Activated T-helper 2 cell treated with anti-CD3 and anti-CD28 coated beads, Interferon-gamma antibody, Interleukin-2, Interleukin-4, amounts not matched to agents 10 μg/mL and 5 μg/mL and 100 μg/mL, durations not matched to agents 14 hours and 24 hours and 36 hours (primary cell): ENCODE measurements at places on chromosomes 1 and 21. TPM values are rescaled to one million over a fixed set of nuclear protein-coding genes. Genes with fewer than 3 reads are reported as not detected.

GRCh38 chr1:53043271-53043670 is 18.7 kb upstream of the PODN start:
- DNase-seq, result no peak

- DNase-seq, result no peak
These were observed 256.9 kb upstream of the RAB4A start for GRCh38 chr1:229013981-229014380.

DNA sequence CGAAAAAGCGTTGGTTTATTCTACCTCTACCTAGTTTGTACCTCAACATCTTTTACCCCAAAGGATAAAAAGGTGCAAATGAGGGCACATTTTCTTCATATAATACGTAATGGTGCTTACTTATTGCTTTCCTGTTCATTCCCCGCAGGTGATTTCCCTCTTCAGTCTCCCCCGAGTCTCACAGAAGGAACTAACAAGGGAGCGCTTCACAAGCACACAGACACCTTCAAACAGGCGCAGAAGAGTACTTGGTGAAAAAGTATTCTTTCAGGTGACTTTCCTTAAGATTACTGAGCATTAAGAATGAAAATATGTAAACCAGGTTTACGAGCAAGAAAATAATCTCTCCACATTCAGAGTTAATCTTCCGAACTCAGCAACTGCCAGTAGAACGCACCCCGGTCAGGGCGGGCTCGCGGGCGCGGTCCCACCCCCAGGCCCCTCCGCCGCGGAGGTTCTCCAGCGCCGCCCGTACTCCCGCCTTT is 511 bp upstream of the RABGAP1L start:
- no peak for DNase-seq

- DNase-seq, result no peak
These were observed 51.7 kb upstream of the TIAM1 start for GRCh38 chr21:31395791-31396190.

GRCh38 chr1:28359592-28360239 is 9.8 kb upstream of the PHACTR4 start:
- peak; percentile 55 for DNase-seq

- no peak for DNase-seq
These were observed 79.4 kb downstream of the RPE65 start for GRCh38 chr1:68370101-68370915.

DNA sequence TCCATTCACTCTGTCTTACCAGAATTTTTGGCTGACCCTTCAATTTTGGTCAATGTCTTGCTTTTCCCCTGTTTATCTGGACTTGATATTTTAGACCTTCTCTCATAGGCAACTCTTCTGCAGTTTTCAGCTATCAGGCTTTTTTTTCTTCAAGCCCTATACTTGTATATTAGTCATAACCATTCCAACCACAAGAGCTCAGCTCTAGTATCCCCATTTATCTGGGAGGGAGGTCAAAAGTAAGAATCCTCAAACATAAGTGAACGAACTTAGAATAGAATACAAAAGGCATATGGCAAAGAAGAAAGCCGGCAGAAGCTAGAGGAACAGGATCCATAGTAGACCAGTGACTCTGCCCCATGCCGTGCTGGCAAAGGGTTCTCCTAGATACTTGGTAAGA is 45.9 kb upstream of the TNFSF4 start:
- DNase-seq, result no peak

GRCh38 chr1:212749821-212750535 is 41.6 kb downstream of the NSL1 start:
- no peak for DNase-seq

DNA sequence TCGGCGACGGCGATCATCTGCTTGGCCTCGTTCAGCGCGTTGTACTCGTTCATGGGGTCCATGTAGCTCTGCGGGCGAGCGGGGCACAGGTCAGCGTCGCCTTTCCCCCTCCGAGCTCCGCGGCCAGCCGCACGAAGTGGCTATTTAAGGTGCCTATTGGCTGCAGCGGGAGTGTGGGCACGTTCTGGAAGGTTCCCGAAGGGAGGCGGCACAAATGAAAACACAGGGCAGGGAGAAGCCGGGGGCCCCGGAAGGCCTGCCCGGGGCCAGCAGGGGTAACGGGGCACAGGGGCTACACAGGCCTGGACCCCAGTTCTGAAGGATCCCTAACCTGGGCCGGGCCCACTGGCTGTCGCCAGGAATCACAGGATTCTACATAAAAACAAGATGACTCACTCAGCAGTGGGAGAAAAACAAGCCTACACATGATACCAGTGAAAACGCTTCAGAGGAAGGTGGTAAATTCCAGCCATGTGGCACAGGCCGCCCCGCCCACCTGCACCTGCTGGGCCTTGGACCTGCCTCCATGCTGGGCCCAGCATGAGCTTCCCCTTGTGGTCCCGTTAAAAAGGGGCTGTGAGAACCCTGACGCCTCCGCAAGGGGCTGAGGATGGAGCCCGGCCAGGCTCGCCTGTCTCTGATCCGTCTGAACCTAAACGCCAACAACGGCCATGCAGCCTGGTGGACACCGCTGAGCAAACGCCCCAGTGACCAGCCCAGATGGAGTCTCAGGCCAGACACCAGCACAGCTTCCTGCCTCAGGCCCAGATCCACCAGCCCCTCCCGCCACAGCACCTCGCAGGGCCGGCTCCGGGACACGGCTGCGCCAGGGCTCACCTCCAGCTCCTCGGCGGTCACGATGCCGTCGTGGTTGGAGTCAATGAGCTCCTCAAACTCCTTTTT is 3.9 kb upstream of the TNFRSF4 start:
- no peak for DNase-seq

GRCh38 chr1:118871582-118872171 is 116.5 kb downstream of the TBX15 start:
- DNase-seq, result no peak

DNA sequence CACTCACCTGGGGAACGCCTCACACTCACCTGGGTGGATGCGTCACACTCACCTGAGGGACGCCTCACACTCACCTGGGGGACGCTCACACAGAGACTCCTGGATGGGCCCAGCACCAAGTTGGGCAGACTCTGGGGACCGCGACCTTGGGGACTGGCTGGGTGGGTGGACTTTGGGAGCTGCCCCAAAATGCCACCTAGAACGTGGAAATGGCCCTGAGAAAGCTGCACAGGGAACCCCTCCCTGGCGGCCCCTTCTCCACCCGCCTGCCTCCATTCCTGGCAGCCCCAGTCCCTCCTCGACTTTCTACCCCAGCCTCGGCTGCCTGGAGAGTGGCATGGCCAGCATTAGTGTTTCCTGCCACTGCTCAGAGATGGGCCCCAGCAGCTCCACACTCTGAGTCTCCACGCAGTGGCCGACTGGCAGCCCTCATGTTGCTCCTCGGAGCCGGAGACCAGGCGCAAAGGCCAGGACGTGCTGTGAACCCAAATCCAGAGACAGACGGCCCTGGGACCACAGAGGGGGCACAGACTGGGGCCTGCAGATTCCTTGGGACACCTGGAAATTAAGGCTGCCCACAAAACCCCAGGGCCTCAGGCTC is 46.5 kb upstream of the ACTRT2 start:
- DNase-seq, result no peak

Gene OPTC
- total RNA-seq, result not detected in 2 replicates

Gene OR14K1
- not detected in 2 replicates for total RNA-seq

Gene GBP5
- 34.3 TPM in 2 replicates for total RNA-seq
